Smooth muscle cell of trachea (primary cell): ENCODE measurements at places on chromosomes 2 and 18. TPM values are rescaled to one million over a fixed set of nuclear protein-coding genes. Genes with fewer than 3 reads are reported as not detected.

The RAPGEF4 gene
- total RNA-seq, result 0.66 and 1.2 TPM in 2 replicates

The DSC2 gene
- under 0.01 TPM in 1 of 2 replicates, not detected in the other for total RNA-seq

The ATOH8 gene
- total RNA-seq, result 22.4 and 55.9 TPM in 2 replicates

The CAPN14 gene
- total RNA-seq, result 0.33 and 0.58 TPM in 2 replicates

The G6PC2 gene
- total RNA-seq, result not detected in 2 replicates

The HOXD12 gene
- not detected in 2 replicates for total RNA-seq

The CCBE1 gene
- 69.0 and 69.4 TPM in 2 replicates for total RNA-seq

The TMEM247 gene
- total RNA-seq, result not detected in 2 replicates

The INPP1 gene
- total RNA-seq, result 10.1 and 11.8 TPM in 2 replicates

The ELP2 gene
- total RNA-seq, result 110 and 123 TPM in 2 replicates

The CPLX4 gene
- total RNA-seq, result not detected in 2 replicates

The DSG4 gene
- not detected in 2 replicates for total RNA-seq
